Naive thymus-derived CD4-positive, alpha-beta T cell (primary cell): ENCODE measurements at places on chromosomes 3 and 15. TPM values are rescaled to one million over a fixed set of nuclear protein-coding genes. Genes with fewer than 3 reads are reported as not detected.
A peak's percentile ranks its signal among the peaks of the same experiment; 100 is the strongest.

GRCh38 chr3:122245513-122246174 is 62.2 kb downstream of the CASR start:
- no peaks in the 10 kb centered on the region for H3K27me3 ChIP-seq
- H3K36me3 ChIP-seq: no peaks in the 10 kb centered on the region
- no peak for DNase-seq

RAB11A gene
- total RNA-seq: 112 TPM

- no peak overlapping the region for H3K27ac ChIP-seq
- H3K4me3 ChIP-seq: no peak overlapping the region
- H3K4me1 ChIP-seq: no peaks in the 10 kb centered on the region
- H3K27me3 ChIP-seq: no peaks in the 10 kb centered on the region
- H3K36me3 ChIP-seq: no peaks in the 10 kb centered on the region
These were observed 47.3 kb upstream of the IL12A start for GRCh38 chr3:159941038-159942000.

PPIP5K1 gene
- 66.0 TPM for total RNA-seq

- no peak for DNase-seq
- H3K27me3 ChIP-seq: no peaks in the 10 kb centered on the region
- H3K4me3 ChIP-seq: no peak overlapping the region
- no peaks in the 10 kb centered on the region for H3K36me3 ChIP-seq
- no peaks in the 10 kb centered on the region for H3K4me1 ChIP-seq
These were observed 38.6 kb upstream of the SFMBT1 start for GRCh38 chr3:53084310-53085001.

GOLGA8J gene
- 0.22 and 1.2 TPM in 2 replicates for total RNA-seq

MORC1 gene
- total RNA-seq: not detected

GRCh38 chr15:90706394-90707327 is 10.5 kb upstream of the BLM start:
- no peak overlapping the region for H3K4me3 ChIP-seq
- no peaks in the 10 kb centered on the region for H3K36me3 ChIP-seq
- H3K27ac ChIP-seq: no peak overlapping the region
- DNase-seq: no peak

CADPS gene
- total RNA-seq: not detected

DNA sequence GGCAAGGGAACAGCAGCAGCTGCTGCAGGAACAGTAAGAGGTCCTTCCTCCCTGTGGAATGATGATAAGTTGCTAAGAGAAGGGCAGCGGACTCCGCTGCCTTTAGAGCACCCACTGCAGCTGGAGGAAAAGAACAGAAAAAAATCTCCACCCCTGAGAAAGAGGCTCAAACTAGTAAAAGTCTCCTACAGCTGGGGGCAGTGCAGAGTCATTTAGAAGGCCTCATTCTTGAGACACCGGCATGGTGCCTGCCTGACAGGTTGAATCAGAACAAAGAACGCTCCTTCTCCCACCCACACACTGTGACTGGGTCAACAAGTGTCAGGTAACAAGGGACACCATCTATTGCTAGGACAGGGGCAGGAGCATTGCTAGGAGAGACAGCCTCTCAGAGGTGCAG is 188.4 kb downstream of the ABHD5 start:
- H3K4me3 ChIP-seq: no peak overlapping the region
- no peaks in the 10 kb centered on the region for H3K27me3 ChIP-seq
- H3K27ac ChIP-seq: no peak overlapping the region
- H3K36me3 ChIP-seq: no peaks in the 10 kb centered on the region
- DNase-seq: no peak
- H3K4me1 ChIP-seq: no peaks in the 10 kb centered on the region

GRCh38 chr15:28123408-28124023 is 24.4 kb upstream of the OCA2 start:
- H3K4me1 ChIP-seq: no peaks in the 10 kb centered on the region
- no peak overlapping the region for H3K4me3 ChIP-seq
- no peaks in the 10 kb centered on the region for H3K27me3 ChIP-seq
- DNase-seq: peak; percentile 33
- no peak overlapping the region for H3K27ac ChIP-seq

DNA sequence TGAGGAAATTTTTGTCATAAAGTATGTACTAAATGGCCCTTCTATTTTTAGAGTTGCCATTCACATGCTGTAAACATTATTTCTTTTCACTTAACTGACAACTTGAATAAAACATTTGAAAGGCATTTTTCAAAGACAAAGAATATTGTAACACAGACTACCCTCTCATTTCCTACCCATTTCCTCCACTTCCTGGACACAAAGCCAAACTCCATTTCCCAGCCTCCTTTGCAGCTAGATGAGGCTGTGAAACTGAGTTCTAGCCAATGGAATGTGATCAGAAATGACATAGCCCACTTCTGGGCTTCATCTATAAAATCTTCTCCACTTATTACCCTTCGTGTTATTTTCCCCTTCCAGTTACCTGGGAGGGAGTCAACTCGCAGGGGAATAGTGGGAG is 288.9 kb upstream of the DPH6 start:
- no peaks in the 10 kb centered on the region for H3K36me3 ChIP-seq
- no peaks in the 10 kb centered on the region for H3K27me3 ChIP-seq
- H3K27ac ChIP-seq: no peak overlapping the region

CHRNA5 gene
- 0.10 TPM for total RNA-seq

GRCh38 chr3:134291319-134292254 is 40.9 kb upstream of the RYK start:
- no peak for DNase-seq
- H3K27me3 ChIP-seq: no peaks in the 10 kb centered on the region
- no peaks in the 10 kb centered on the region for H3K36me3 ChIP-seq
- H3K4me1 ChIP-seq: peaks cover 15% of the 10 kb centered on the region

DNA sequence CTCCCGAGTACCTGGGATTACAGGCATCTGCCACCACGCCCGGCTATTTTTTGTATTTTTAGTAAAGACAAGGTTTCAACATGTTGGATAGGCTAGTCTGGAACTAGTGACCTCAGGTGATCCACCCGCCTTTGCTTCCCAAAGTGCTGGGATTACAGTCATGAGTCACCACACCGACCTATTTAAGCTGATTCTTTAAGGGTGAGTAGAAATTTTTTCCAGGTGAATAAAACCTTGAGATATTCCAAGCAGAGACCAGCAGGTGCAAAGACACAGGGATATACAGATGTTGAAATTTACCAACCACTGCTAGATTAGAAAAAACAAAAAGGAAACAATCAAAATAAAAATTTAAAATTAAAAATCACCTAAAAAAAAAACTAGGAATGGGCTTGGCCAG is 74.4 kb upstream of the CHRNB4 start:
- H3K4me1 ChIP-seq: no peaks in the 10 kb centered on the region
- no peaks in the 10 kb centered on the region for H3K27me3 ChIP-seq
- H3K4me3 ChIP-seq: no peak overlapping the region
- no peak overlapping the region for H3K27ac ChIP-seq
- DNase-seq: no peak
- no peaks in the 10 kb centered on the region for H3K36me3 ChIP-seq

- no peak for DNase-seq
- H3K4me3 ChIP-seq: no peak overlapping the region
- H3K4me1 ChIP-seq: no peaks in the 10 kb centered on the region
- H3K27ac ChIP-seq: no peak overlapping the region
These were observed 102.3 kb upstream of the SMAD3 start for GRCh38 chr15:66963084-66963483.

- H3K4me1 ChIP-seq: peaks cover 25% of the 10 kb centered on the region
- DNase-seq: no peak
- H3K4me3 ChIP-seq: peak overlapping the region; percentile 91
- H3K27ac ChIP-seq: peak overlapping the region; percentile 82
- H3K36me3 ChIP-seq: no peaks in the 10 kb centered on the region
These were observed 928 bp downstream of the CEP97 start for GRCh38 chr3:101725194-101725889.

GRCh38 chr15:60582370-60583036 is 103.6 kb upstream of the ICE2 start:
- no peak for DNase-seq
- no peaks in the 10 kb centered on the region for H3K27me3 ChIP-seq
- H3K27ac ChIP-seq: peak overlapping the region; percentile 82
- peak overlapping the region; percentile 0 for H3K4me3 ChIP-seq

- H3K36me3 ChIP-seq: no peaks in the 10 kb centered on the region
- no peaks in the 10 kb centered on the region for H3K27me3 ChIP-seq
- H3K4me1 ChIP-seq: no peaks in the 10 kb centered on the region
- H3K4me3 ChIP-seq: no peak overlapping the region
These were observed 317.5 kb downstream of the GBE1 start for GRCh38 chr3:81443958-81444357.

- H3K4me3 ChIP-seq: no peak overlapping the region
- H3K27ac ChIP-seq: no peak overlapping the region
- DNase-seq: no peak
- H3K4me1 ChIP-seq: no peaks in the 10 kb centered on the region
- H3K36me3 ChIP-seq: no peaks in the 10 kb centered on the region
- peaks cover 9% of the 10 kb centered on the region for H3K27me3 ChIP-seq
These were observed 10.7 kb upstream of the ADIPOQ start for GRCh38 chr3:186831798-186832197.

DNA sequence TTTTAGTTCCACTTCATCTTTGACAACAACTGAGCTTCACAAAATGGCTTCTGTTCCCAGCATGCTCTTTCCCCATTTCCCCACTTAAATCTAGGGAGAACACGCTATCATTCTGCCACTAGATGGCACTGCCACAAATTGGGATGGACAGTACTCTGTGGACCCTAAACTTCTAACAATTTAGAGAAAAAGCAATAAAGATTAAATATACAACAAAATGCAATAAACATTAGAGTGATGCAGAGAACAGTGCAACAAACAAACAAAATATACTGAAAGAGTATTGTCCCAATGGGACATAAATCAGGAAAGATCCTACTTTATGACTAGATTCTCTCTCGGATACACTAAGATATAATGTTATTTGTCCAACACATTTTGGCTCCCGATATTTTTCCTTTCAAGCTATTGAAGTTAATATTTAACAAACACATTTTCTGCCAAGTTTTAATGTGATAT is 169.7 kb upstream of the TMCO5A start:
- no peaks in the 10 kb centered on the region for H3K4me1 ChIP-seq
- no peak for DNase-seq
- H3K27ac ChIP-seq: no peak overlapping the region
- no peak overlapping the region for H3K4me3 ChIP-seq

ECE2 gene
- not detected for total RNA-seq

THAP10 gene
- not detected for total RNA-seq

CCR8 gene
- total RNA-seq: 10.7 and 11.6 TPM in 2 replicates

DNA sequence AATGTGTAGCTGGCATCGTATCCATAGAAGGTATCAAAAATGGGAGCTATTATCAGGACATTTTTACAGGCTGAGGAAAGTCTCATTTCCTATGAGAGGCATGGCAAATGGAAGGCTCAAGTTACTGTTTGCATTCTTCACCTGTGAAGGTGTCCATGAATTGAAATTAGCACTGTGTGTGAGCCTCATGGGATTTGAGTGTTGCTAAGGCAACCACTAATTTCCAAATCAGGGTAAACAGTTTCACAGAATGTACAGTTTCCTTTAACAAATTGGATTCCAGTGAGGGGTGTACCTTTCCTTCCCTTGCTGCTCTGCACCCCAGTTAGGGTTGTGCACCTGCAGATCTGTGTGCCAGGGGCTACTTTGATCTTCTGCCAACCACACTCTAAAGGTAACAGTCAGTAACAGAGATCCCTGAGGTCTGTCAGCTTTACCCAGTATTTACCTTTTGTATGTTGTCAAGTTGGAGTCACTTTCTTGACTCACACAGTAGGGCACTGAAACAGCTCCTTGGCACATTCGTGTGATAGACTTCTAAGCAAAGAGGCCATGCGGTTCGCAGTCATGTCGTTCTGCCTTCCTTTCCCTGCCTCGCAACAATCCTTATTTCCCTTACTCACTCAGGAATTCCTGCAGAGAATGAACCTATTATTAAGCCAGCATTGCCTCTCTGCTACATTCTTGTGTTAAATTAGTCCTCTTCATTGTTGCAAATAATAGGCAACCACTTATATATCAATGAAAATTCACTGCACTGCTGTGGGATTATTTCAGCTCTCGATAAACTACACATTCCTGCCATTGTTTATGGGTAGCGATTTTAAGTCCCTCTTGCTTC is 129.8 kb upstream of the GBE1 start:
- DNase-seq: no peak
- no peaks in the 10 kb centered on the region for H3K4me1 ChIP-seq
- H3K27ac ChIP-seq: no peak overlapping the region
- no peaks in the 10 kb centered on the region for H3K36me3 ChIP-seq
- H3K27me3 ChIP-seq: no peaks in the 10 kb centered on the region
- H3K4me3 ChIP-seq: no peak overlapping the region

DNA sequence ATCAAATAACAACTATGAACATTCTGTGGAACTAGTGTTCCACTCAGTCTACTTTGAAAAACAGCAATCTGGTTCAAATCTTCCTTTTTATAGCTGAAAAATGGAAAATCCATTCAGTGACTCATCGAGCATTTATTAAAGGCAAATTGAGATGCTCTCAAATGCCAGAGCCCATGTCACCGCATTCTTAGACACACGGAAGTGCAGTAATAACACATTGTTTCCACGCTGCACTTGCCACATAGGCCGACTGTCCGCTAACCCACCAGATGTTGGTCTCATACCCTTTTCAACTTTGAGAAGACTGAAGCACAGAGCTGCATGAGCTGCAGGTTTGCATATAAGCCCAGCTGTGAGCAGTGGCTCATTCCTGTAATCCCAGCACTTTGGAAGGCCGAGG is 95.9 kb downstream of the TMEM266 start:
- no peaks in the 10 kb centered on the region for H3K27me3 ChIP-seq
- no peak overlapping the region for H3K27ac ChIP-seq
- H3K4me1 ChIP-seq: no peaks in the 10 kb centered on the region
- DNase-seq: no peak
- H3K4me3 ChIP-seq: no peak overlapping the region

DNA sequence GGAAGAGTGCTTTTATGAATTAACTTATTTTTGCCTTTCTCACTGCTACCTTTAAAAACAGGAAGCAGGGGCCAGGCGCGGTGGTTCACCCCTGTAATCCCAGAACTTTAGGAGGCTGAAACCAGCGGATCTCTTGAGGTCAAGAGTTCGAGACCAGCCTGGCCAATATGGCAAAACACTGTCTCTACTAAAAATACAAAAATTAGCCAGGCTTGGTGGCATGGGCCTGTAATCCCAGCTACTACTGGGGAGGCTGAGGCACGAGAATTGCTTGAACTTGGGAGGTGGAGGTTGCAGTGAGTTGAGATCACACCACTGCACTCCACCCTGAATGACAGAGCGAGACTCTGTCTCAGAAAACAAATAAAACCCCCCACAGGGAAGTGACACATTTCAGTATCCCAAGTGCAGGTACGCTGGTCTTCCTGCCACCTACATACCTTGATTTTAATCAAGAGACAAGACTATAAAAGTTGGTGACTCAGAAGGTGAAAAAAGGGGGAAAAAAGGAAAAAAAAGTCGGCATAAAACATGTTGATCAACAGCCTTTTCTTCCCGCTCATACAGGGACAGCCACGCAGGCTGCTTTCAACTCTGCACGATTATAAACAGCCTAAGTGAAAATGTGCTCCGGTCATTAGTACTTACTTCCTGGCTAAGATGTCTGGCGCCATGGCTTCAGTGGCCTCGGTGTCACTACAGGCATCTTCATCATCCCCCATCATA is 18.8 kb downstream of the PPP1R2 start:
- peak overlapping the region; percentile 27 for H3K4me3 ChIP-seq
- H3K36me3 ChIP-seq: peaks cover 18% of the 10 kb centered on the region
- no peak for DNase-seq
- H3K4me1 ChIP-seq: peaks cover 35% of the 10 kb centered on the region
- H3K27ac ChIP-seq: peak overlapping the region; percentile 50
- no peaks in the 10 kb centered on the region for H3K27me3 ChIP-seq

ADAMTS7 gene
- total RNA-seq: 1.1 and 1.5 TPM in 2 replicates

GRCh38 chr15:94228611-94229010 is 2.8 kb upstream of the MCTP2 start:
- no peaks in the 10 kb centered on the region for H3K27me3 ChIP-seq
- no peak for DNase-seq
- H3K27ac ChIP-seq: no peak overlapping the region
- peaks cover 33% of the 10 kb centered on the region for H3K4me1 ChIP-seq

UBE2E2 gene
- total RNA-seq: 1.6 and 2.4 TPM in 2 replicates
